ENCODE measurements at places on chromosomes 7 and 10. TPM values are rescaled to one million over a fixed set of nuclear protein-coding genes. Genes with fewer than 3 reads are reported as not detected.

DNA sequence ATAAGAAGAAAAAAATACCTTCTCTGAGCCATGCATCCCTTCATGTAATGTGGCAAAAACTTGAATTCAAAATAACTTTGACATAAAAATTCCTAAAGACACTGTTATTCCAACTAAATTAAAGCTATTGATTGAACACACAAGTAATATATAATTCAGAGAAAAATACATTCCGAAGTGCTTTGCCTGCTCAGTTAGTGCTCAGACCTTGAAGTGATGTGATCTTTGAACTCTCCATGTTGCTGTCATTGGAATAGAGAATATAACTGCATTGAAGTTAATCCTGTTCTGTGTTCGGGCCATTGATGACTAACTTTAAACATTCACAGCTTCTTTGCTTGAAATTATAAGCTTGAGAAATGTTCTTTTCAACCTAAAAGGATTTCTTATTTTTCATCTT lies 114.0 kb upstream of the IFRD1 start:
- DNase-seq: no peak

GRCh38 chr10:116891208-116891607 lies 41.9 kb downstream of the ENO4 start:
- DNase-seq: peak; percentile 88

GRCh38 chr7:38881015-38881414 lies 28.0 kb downstream of the VPS41 start:
- no peak for DNase-seq

- DNase-seq: no peak
Measured at GRCh38 chr7:142534726-142535122, 214.5 kb upstream of the PRSS1 start.

CAV2 gene
- 224 TPM for total RNA-seq

DNA sequence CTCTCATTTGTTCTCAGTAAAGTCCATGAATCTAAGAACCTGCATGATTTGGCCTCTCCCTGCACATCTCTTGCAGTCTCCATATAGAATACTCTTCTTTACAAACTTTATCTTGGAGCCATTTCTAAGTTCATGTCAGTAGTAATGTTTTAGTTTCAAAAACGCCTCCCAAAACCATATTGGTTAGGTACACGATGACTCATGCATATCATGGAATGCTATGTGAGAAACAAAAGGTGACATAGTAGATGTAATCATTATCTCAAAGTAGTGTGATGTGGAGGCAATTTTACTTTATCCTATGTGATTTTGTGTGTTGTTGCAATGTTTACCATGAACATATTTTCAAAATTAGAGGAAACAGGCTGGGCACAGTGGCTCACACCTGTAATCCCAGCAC lies 520.7 kb downstream of the KCNMA1 start:
- no peak for DNase-seq

ZNF239 gene
- total RNA-seq: 4.2 TPM

GRCh38 chr10:79440281-79440680 lies 5.1 kb downstream of the ZCCHC24 start:
- DNase-seq: no peak

WDFY4 gene
- not detected for total RNA-seq

DNA sequence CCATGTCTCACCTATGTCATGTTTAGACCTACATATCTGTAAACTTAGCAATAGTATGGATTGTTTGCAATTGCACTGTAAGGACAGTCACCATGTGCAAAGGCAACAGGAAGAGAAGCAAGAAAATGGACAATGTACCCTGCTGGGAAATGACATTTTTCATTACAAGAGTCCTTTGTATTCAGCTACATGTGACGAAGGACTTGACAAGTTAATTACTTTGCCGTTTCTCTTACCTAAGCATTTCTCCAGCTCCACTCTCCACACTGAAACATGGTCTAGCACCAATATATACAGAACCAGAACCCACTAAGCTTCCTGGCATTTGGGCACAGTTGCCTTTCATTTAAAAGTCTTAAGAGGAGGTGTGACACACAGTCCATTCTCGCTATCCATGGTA lies 76.6 kb upstream of the PFKP start:
- no peak for DNase-seq

GRCh38 chr10:72320676-72321247 lies 34.0 kb downstream of the DNAJB12 start:
- DNase-seq: peak; percentile 100

CFAP43 gene
- total RNA-seq: under 0.01 TPM

DNA sequence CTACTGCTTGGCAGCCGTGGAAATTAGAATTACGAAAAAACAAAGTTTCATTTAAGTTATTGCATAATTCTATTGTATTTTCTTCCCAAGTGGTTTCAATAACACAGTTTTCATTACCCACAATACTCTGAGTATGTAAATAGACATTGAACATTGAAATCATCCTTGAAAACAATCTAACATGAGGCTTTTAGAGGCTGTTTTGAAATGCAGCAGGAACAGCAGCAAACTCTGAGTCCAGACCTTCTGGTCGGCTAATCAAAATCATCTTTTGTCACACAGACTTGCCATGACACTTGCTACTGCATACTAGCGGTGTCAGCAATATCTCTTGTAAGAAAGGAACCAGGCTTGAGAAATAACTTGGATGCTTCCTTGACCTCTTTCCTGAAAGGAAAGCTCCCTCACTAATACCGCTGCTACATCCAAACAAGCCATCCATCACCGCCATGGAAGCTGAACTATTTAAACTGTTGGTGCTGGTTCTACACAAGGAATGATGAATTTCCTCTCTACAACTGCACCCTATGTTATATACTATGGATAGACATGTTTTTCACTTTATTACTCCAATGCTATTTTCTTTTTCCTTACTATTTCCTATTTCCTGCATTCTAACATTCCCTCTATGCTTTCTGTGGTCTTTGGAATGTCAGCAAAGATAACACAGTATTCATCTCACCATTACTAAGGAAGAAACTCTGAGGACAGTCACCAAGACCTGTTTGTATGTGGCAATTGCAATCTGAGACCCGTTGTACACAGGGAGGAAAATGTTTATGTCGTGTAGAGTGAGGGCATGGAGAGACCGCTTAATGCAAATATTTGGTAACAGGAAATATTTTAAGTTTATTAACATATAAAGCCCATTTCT lies 130.8 kb downstream of the ITGA8 start:
- peak; percentile 44 for DNase-seq

- no peak for DNase-seq
Measured at GRCh38 chr10:50931948-50932431, 46.6 kb upstream of the A1CF start.

GRCh38 chr7:155796381-155797261 lies 15.6 kb downstream of the SHH start:
- DNase-seq: peak; percentile 19

GRCh38 chr7:72325561-72325960 lies 86.6 kb downstream of the CALN1 start:
- no peak for DNase-seq

DNA sequence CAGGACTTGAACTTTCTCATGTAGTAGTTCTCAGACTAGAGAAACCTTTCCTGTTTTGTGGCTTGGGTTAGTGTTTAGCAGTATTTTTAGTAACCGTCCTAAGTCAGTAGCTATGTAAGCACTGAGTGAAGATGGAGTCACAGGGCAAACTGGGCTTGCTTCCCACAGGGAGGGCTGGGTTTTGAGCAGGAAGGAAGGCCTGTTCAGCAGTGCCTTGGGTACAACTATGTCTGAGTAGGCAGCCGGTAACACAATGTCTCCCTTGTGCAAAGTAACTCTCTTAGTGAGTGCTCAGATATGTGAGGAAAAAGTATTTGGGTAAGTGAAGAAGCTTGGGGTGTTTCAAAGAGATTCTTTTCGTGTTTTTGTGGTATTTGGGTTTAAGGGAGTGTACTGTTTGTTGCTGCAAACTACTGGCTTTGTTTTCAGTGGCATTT lies 96.4 kb downstream of the CCSER2 start:
- DNase-seq: peak; percentile 96

DNA sequence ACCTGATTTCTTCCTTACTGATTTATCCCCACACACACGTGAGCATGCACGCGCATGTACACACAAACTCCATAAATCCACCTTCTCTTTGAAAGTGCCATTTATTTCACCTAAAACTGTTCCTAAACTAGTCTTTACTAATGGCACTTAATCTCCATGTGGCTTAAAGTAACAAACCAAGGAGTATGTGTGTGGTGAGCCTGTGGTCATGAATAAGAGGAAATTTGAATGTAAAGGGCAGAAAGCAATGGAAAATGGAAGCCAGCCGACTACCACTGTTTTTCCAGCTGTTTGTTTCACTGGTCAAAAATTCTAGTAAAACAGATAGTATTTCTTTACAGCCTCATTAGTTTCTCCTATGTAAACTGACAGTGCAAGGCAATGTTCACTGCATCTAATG lies 23.8 kb downstream of the SEMA3C start:
- peak; percentile 47 for DNase-seq

DNA sequence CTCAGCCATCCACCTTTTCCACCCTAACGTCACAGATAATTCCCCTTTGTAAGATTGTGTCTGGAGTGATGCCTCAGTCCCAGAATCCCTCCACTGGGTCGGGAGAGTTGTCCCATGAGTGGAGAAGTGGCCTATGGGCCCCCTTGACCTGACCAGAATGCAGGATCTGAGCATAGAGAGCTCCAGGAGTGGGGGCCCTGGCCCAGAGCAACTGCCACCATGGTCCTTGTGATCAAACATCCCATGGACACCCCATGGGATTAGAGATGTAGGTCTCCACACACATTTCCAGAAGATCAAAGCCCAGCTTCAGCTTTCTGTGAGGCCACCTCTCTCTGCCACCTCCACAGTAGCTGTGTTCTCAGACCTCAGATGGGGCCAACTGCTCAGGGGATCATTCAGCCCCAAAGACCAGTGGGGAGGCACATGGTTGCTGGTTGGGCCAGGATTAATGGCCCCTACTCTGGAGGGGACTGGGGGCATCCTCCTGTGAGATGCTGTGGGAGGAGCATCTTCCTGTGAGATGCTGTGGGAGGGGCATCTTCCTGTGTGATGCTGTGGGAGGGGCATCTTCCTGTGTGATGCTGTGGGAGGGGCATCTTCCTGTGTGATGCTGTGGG lies 28.5 kb upstream of the DPYSL4 start:
- DNase-seq: no peak

- DNase-seq: peak; percentile 37
Measured at GRCh38 chr10:52256832-52257691, 57.0 kb upstream of the DKK1 start.

DNA sequence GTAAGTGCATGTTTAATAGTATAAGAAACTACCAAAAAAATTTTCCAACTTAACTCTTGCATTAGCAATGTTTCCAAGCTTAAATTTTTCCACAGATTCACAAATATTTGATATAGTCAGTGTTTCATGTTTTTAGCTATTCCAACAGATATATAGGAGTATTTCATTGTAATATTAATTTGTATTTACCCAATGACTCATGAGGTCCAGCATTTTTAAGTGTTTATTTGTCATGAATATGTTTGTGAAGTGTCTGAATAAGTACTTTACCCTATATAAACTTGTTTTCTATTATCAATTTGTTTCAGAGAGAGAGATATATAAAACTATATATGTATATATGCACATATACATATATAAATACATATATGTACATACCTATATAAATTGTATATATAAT lies 71.0 kb downstream of the SEMA3D start:
- DNase-seq: no peak

DNA sequence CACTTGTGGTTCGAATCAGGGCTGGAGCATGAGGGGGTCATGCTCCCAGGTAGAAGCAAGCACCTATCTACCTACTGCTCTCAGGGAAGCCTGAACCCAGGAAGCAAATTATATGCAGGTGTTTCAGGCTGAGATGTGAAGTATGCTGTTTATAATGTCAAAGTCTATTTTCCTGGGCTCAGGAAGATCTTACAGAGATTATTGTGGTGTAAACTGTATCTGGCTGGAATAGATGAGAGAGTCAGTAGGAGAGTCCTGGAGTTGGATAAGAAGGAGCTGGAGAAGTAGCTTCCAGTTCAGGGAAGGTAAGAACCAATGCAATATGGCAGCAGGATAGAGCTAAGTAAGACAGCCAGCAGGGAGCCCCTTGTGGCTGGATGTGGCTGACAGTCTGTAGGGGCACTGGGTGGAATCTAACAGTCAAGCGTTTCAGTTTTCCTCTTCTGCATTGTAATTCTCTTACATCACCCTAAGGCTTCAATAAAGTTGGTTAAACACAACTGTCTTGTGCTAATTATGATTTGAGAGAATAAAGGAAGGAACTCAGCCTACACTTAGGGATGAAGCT lies 105.9 kb upstream of the EEPD1 start:
- DNase-seq: peak; percentile 6

GRCh38 chr7:117169907-117170306 lies 153.0 kb downstream of the WNT2 start:
- no peak for DNase-seq

AOC1 gene
- total RNA-seq: not detected

ATOH7 gene
- under 0.01 TPM for total RNA-seq

GRCh38 chr10:64385355-64385754 lies 864.2 kb downstream of the REEP3 start:
- DNase-seq: no peak

SLC29A4 gene
- total RNA-seq: 2.2 TPM

- no peak for DNase-seq
Measured at GRCh38 chr7:120981888-120982615, 6.5 kb upstream of the CPED1 start.

PRSS37 gene
- total RNA-seq: not detected
